ENCODE measurements at places on chromosomes 6 and 20. TPM values are rescaled to one million over a fixed set of nuclear protein-coding genes. Genes with fewer than 3 reads are reported as not detected.

- H3K4me1 ChIP-seq = peaks cover 69% of the 10 kb centered on the region
- peaks cover 77% of the 10 kb centered on the region for H3K36me3 ChIP-seq
- H3K27ac ChIP-seq = no peak overlapping the region
- H3K4me3 ChIP-seq = no peak overlapping the region
- no peaks in the 10 kb centered on the region for H3K27me3 ChIP-seq
These were observed 25.3 kb upstream of the TMEM217 start for GRCh38 chr6:37283268-37283667.

- DNase-seq = no peak
- H3K4me1 ChIP-seq = no peaks in the 10 kb centered on the region
- H3K27me3 ChIP-seq = no peaks in the 10 kb centered on the region
- H3K36me3 ChIP-seq = no peaks in the 10 kb centered on the region
- no peak overlapping the region for H3K4me3 ChIP-seq
These were observed 231.5 kb upstream of the ID4 start for GRCh38 chr6:19605624-19606023.

DNA sequence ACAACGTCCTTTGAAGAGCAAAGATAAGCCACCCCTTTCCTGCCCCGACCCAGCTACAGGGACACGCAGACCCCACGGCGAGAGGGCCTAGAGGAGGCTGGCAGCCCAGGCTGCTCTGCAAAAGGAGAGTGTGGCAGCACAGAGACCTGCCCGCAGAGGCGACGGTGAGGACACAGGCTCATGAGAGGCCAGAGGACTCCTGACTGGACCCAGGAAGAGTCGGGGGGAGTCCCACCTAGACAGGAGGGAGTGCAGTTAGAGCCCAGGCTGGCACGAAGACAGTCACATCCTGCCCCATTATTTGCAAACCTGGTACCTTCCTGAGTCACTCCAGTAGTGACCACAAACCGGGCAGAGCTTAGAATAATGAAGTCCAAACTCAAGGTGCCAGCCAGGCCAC, 227.7 kb upstream of the CDH4 start:
- no peak for DNase-seq
- H3K27me3 ChIP-seq = no peaks in the 10 kb centered on the region
- no peaks in the 10 kb centered on the region for H3K4me1 ChIP-seq
- no peak overlapping the region for H3K4me3 ChIP-seq

GRCh38 chr6:136719280-136720044, 72.8 kb downstream of the MAP3K5 start:
- no peaks in the 10 kb centered on the region for H3K4me1 ChIP-seq
- no peaks in the 10 kb centered on the region for H3K36me3 ChIP-seq
- no peak overlapping the region for H3K27ac ChIP-seq
- H3K4me3 ChIP-seq = no peak overlapping the region

Gene NOTCH4
- polyA plus RNA-seq = 32.7 TPM

Gene PGBD1
- polyA plus RNA-seq = 4.5 TPM
